ENCODE measurements at places on chromosomes 11 and 22. TPM values are rescaled to one million over a fixed set of nuclear protein-coding genes. Genes with fewer than 3 reads are reported as not detected.

DNA sequence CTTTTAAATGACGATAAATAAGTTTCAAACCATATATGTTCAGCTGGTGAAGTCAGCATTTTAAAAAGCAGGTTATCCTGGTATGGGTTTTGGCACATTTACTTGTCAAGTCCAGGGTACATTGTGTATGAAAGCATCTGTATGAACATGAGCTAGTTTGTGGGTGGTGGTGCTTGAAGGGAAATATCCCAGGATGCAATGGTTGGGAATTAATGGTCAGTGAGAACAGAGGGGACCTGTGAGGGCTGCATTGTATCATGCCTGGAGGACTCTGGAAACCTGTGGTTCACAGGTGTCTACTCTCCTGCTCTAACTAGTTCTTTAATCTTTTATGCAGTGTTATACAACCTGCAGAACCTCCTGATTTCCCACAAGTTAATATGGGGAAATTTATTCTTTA lies 5.8 kb downstream of the DEPDC7 start:
- DNase-seq = no peak

Gene PHLDA2
- 2.7 TPM for polyA plus RNA-seq

Gene DGCR6
- polyA plus RNA-seq = 8.0 TPM

- DNase-seq = no peak
Measured at GRCh38 chr11:126194121-126194543, 17.3 kb downstream of the RPUSD4 start.

DNA sequence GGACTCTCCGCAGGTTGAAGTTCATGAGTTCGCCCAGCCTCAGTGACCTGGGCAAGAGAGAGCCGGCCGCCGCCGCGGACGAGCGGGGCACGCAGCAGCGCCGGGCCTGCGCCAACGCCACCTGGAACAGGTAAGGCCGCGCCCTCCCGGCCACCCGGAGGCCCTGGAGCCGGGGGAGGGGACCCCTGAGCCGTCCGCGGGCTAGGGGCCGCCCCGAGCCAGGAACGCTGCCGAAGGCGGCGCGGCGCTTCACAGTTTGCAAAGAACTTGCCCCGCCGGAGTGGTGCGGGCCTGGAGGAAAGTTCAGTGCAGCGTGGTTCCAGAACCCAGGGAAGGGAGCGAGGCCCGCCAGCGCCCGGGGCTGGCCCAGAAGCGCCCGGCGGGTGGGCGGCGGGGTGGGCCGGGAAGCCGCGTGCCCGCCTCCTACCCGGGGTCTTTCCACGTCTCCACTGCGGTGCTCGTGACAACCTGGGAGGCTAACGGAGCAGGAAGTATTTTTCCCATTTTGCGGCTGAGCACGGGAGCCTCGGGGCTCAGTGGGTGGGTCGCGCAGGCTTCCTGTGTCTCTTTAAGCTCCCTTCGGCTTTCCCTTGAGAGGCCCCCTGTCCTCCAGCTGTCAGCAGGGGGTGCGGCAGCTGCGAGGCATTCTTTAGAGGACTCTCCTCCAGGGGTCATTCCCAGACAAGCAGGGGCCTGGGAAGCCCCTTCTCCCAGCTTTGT lies 635 bp downstream of the PRR5 start:
- peak; percentile 62 for DNase-seq

Gene OOSP2
- not detected for polyA plus RNA-seq
